ENCODE measurements at places on chromosomes 3 and 15. TPM values are rescaled to one million over a fixed set of nuclear protein-coding genes. Genes with fewer than 3 reads are reported as not detected.

SLC2A2 gene
- total RNA-seq, result not detected

DNA sequence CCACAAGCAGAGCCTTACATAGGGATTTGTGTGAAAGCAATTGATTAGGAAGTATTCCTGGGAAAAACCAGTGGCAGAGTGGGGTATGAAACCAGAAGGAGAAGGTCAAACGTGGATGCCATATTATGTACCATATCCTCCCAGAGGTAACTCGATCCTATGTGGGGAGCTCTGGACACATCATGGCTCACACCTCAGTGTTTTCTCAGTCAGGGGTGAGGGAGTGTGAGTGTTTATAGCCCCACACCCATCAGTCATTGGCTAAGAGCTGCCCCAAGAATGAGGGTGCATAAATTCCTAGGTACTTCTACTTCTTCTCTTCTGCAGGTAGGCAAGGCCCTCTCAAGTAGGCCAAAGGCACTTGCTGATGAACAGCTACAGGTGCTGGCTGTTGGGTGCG lies 28.2 kb upstream of the PDZRN3 start:
- DNase-seq, result no peak

DNA sequence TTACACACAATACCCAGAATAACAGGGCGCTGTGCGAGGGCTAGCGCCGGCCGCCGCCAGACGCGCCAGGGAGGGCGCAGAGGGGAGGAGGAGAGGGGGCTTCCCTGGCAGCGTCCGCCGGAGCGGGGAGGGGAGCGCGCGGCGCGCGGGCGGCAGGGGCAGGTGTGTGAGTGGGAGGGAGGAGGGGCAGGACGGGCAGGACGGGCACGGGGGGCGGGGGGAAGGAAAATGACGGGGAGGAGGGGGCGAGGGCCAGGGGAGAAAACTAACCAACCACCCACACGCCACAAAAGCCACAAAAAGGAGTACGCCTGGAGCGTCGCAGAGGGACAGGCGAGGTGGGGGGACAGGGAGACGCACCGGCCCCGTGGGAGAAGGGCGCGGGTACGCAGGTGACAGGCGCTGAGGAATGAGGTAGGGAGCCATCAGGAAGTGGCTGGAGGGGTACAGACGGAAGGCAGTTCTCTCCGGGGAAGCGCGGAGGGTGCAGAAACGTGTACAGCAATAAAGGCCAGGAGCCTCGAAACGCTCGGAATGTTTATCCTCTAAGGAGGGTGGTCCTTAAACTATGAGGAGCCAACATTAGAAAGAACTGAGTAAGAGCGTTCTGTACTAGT lies 610 bp upstream of the SATB1 start:
- DNase-seq, result peak; percentile 73

DPPA2 gene
- 1.2 TPM for total RNA-seq

- no peak for DNase-seq
These were observed 161.8 kb upstream of the TOPAZ1 start for GRCh38 chr3:44079916-44080315.

RCCD1 gene
- 27.6 TPM for total RNA-seq

- DNase-seq, result no peak
These were observed 58.3 kb downstream of the GPR171 start for GRCh38 chr3:151144760-151145159.

KNG1 gene
- not detected for total RNA-seq

- no peak for DNase-seq
These were observed 46.4 kb downstream of the TMEM44 start for GRCh38 chr3:194586836-194587235.

- no peak for DNase-seq
These were observed 72.0 kb downstream of the TPRA1 start for GRCh38 chr3:127518456-127519081.

NTRK3 gene
- 2.4 TPM for total RNA-seq

DNA sequence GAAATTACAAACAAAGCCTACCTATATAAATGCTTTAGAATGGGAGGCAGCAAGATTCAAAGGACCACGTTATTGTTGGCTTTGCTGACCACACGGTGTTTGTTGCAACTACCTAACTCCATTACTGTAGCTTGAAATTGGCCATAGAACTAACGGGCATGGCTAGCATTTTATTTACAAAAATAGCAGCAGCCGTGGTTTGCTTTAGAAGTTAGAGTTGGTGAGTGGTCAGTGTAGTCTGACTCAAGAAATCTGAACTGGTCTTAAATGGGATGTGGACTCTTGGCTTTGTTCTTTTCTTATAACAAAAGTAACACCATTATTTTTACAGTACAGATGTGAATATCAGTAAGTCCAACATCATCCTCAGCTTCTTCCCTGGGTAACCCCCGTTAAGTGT lies 10.6 kb downstream of the ATP1B3 start:
- no peak for DNase-seq

DNA sequence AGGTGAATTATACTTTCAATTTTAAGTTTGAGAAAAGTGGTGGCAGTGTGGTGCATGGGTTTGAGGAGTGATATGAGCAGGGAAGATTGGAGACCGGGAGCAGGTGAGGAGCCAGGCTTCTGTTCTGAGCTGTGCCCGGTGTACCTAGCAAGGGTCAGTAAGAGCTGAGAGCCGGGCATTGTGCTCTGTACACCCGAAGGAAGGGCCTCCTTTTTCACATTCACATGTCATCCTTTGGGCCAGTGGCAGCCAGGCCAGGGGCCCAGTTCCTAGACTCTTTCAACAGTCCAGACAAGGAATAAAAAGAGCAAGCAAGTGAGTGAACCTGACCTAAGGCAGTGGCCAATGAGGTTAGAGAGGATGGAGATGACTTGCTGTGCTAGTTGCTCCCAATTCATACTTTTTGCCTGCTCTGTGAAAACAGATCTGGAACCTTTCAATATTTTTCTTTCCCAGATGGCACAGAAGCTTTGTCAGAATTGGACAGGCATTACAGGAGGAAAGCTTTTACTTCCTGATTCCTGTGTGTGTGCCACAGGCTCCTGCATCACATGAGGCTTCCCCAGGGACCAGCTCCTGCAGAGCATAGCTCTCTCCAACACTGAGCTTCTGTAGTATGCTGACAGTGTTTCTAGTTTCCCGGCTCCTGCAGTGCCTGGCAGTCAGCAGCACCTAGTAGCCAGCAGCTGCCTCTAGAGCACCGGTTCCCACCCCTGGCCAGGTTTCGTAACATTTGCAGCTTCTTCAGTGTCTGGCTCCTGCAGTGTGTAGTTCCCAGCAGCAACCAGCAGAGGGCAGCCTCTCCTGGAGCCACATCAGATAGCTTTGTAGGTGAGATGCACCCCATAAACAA lies 5.3 kb upstream of the TRA2B start:
- peak; percentile 80 for DNase-seq

DNA sequence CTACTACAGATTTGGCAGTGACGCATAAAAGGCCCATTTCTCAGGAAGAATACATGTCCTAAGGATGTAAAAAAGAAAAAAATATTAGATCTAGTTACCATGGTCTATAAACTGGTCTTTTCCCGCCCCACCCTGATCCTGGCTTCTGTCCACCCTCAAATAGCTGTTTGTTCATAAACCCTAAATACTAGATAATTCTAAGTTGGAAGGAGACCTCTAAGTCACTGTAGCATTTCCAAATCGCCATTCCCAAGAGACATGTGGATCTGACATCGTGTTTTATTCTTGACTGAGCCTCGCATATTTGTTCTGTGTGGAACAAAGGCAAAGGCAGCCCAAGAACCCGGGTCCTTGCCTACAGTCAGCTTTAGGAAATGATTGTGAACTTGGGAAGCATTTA lies 49.0 kb downstream of the LMCD1 start:
- no peak for DNase-seq

DNA sequence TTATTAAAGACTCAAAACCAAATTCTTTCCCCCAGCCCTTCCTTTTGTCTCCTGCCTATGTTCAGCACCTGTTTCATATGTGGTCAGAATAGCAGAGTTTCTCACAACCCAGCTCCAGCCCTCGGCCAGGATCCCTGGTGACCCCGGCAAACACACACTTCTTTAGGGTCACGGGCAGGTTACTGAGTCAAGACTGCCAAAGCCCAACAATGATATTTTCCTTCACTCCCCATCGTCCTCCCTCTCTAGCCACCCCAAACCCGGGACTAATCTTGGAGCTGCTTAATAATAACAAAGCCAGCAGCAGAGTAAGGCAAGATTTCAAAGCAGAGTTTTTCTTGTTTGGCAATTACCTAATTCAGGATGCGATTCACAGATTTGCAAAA lies 25.5 kb downstream of the RARB start:
- DNase-seq, result no peak

Data from neural progenitor cell (in vitro differentiated cells).